ENCODE measurements at places on chromosomes 1 and 21. TPM values are rescaled to one million over a fixed set of nuclear protein-coding genes. Genes with fewer than 3 reads are reported as not detected.

Gene RABGAP1L
- total RNA-seq, result 25.4 TPM

Gene ARHGEF19
- 4.0 TPM for total RNA-seq

Gene PGLYRP3
- total RNA-seq, result not detected

Gene ELF3
- total RNA-seq, result under 0.01 TPM

Gene SEC16B
- 0.39 TPM for total RNA-seq

Gene TMCC2
- 0.77 TPM for total RNA-seq

Gene TTC4
- total RNA-seq, result 13.8 TPM

Gene LCE1B
- not detected for total RNA-seq

Gene S100A16
- total RNA-seq, result 429 TPM

Gene AVPR1B
- total RNA-seq, result not detected

Gene PFDN2
- 27.7 TPM for total RNA-seq

- DNase-seq, result no peak
Observed at GRCh38 chr1:17425806-17426600, 13.5 kb downstream of the RCC2 start.

DNA sequence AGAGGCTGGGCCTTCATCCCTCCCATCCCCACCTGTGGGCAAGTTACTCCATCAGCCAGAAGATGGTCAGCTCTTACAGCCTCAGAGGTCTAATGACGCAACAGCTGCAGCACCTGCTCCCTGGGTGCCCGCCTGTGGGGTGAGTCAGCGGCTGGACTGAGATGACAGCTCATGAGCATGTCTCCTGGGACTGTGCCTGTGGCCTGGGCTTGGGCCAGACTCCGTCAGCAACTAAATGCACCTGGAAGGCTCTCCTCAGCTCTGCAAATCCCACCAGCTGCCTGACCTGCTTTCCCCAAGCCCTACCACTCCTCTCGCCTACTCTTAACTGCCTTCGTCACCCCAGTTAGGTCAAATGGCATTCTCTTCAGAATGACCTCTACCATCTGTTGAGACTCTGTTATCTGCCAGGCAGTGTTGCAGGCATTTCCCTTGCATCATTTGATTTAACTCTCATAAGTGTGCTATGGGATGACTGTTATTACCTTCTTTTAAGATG is 47.7 kb downstream of the ETS2 start:
- no peak for DNase-seq

DNA sequence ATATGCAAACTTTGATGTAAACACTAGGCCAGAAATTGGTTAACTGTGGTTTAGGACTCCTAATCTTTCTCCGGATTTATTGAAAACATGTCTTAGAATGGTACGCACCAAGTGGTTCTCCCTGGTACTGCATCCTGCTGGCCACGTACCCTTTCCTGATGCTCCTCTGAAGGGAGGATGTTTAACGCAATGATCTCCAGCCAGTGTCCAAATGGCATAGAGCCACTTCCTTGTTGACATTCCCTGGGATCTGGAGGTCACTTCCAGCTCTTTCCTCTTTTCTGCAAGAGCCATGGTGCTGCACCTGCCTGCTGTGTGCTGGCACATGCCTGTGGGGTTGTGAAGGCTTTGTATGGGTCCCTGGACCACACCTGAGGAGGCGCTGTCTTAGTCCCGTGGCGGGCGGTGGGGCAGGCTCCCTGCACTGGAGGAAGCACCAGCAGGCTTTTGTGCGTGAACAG is 53.9 kb downstream of the GALNT2 start:
- peak; percentile 45 for DNase-seq

DNA sequence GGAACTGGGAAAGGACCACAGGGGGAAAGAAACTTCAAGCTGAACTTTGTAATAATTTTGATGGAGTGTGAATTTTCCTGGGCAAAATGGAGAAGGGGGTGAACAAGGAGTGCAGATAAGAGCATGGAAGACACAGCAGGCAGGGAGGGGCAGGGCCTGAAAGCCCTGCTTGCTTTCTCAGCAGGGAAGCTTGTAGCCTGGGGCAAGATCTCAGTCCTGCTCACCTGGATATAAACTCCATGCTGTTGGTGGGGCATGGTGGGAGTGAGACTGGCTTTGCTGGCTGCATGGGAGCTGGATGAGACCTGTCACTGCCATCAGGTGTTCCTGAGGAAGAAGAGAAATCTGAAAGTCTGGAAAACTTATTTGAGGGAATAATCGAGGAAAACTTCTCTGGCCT is 58.7 kb upstream of the RC3H1 start:
- no peak for DNase-seq

DNA sequence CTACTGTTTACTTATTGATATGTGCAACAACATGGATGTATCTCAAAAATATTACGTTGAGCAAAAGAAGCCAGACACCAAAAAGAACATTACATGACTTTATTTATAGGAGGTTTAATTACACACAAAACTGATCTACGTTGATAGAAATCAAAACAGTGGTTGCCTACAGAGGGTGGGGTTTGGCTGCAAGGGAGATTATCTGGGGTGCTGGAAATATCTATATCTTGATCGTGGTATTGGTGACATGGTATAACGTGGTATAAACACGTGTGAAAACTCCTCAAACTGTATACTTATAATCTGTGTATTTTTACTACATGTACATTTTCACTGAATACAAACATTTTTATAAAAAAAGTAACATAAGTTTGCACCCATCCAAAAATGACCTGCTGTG is 38.9 kb downstream of the S1PR1 start:
- DNase-seq, result no peak

DNA sequence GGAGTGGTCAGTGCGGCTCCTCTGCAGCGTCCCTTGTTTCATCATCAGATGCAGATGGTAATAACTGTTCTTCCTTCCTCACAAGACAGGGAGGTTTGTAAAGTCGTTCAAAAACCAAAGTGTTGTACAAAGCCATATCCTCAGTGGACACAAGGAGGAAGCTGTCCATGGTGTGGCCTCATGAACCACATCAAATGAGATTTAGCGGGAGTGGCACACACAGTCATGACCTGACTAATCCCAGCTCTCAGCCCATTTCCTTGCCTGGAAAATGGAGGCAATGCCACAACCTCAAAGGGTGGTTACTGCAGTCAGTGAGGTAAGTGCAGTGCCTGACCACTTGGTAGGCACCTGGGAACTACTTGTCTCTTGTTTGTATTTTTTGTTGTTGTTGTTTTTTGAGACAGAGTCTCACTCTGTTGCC is 13.4 kb downstream of the ENTREP3 start:
- no peak for DNase-seq

DNA sequence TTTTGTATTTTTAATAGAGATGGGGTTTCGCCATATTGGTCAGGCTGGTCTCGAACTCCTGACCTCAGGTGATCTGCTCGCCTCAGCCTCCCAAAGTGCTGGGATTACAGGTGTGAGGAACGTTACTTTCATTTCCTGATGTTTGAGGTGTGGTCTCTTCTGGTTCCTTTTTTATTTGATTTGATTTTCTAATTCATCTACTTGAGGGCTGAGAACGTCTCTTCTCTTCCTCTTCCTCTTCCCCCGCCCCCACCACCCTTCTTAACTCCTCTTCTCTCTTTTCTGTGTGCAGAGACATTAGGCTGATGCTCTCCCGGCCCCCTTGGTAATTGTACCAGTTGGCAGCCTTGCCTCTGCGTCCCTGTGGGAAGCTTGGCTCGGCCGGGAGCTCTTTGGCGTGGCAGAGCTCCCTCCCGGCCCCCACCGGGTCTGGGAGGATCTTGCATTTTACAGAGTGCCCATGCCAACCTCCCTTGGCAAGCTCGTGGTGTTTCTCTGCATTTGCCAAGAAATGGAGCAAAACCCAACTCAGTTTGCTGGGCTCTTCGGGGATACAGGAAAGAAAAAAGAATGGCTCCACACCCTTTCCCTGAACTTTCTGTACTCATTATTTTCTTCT is 19.9 kb downstream of the CRYAA start:
- no peak for DNase-seq

DNA sequence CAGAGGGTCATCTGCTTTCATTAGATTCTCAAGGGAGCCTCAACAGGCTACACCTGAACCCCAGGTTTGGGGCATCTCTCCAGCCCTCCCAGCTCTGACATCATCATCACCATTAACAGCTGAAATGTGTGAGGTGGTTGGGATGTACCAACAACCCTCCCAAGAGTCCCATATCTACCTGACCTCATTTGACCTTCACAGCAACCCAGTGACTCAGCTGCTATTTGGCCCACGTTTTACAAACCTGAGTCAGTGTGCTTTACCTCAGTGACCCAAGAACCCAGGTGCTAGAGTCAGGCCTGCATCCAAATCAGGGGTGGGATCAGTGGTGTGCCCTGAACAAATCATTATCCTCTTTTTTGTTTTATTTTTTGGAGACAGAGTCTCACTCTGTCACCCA is 53.3 kb upstream of the TINAGL1 start:
- no peak for DNase-seq

- no peak for DNase-seq
Observed at GRCh38 chr1:189929501-189930099, 548.1 kb downstream of the BRINP3 start.

- no peak for DNase-seq
Observed at GRCh38 chr1:118618618-118619340, 369.4 kb downstream of the TBX15 start.

- no peak for DNase-seq
Observed at GRCh38 chr1:19483261-19483660, 2.1 kb downstream of the CAPZB start.

GRCh38 chr21:21199342-21200102 is 201.3 kb downstream of the NCAM2 start:
- no peak for DNase-seq

- DNase-seq, result peak; percentile 22
Observed at GRCh38 chr1:8598783-8599182, 218.7 kb downstream of the RERE start.

DNA sequence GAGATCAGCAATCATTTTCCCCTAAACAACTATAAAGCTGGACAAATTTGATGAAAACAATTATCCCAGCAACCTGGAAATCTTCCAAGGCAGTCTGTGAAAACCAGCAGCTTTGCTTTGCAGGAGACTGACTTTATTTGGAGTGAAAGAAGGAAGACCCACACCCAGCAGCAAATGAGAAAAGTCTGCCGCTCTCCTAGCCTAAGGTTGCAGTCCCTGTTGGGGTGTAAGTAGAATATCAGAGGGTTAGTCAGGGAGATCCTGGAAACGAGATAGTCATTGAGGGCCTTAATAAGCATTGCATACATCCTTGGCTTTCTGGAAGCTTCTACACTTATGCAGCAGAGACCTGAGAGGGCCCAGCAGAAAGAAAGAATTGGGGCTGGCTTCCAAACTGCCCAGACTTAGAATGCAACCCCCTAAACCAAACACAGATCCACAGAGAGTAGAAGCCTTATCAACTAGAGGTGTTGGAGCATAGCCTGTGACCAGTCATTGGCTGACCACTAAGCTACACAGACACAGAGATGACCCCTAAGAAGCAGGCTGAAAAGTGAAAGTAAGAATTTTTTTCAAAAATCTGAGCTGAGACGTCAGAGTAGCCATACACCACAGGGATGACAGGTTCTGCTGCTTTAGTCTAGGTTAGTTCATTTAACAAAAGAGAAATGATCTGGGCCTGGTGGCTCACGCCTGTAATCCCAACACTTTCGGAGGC is 98.3 kb downstream of the LYPLAL1 start:
- no peak for DNase-seq

GRCh38 chr1:186531561-186532165 is 70.7 kb upstream of the PDC start:
- DNase-seq, result no peak

DNA sequence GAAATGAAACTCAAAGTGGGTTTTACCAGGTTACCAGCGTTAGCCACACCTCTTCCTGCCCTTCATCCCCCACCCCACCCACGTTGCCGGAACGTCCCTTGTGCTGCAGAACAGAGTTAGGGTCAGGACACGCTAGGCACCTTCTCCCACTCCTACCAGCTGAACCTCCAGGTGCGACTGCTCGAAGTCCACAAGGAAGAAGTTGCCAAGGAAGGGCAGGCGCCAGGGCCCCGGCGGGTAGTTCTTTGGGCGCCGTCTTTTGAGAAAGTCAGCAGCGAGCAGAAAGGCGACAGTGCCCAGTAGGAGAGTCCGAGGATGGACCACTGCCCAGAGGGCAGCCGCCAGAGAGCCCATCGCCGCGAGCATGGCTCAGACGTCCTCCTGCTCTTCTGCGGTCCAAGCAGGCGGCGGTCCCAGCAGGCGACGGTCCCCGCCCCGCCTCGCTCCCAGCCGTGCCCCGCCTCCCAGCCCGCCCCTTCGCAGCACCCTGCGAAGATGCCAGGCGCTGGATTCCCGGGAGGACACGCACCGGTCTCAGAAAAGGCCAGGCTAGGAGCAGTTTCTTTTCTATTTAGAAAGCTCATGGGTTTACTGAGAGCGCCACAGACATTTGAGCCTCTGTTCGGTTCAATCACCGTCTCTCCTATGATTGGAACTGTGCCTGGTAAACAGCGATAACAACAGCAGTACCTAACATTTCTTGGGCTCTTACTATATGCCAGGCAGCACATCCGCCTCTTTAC is at the start of gene CYP2J2:
CYP2J2 (minus strand) TSS at position 393 of the 743 bp plus-strand sequence; CDS start at position 366, 27 bp downstream.
- DNase-seq, result peak; percentile 16

DNA sequence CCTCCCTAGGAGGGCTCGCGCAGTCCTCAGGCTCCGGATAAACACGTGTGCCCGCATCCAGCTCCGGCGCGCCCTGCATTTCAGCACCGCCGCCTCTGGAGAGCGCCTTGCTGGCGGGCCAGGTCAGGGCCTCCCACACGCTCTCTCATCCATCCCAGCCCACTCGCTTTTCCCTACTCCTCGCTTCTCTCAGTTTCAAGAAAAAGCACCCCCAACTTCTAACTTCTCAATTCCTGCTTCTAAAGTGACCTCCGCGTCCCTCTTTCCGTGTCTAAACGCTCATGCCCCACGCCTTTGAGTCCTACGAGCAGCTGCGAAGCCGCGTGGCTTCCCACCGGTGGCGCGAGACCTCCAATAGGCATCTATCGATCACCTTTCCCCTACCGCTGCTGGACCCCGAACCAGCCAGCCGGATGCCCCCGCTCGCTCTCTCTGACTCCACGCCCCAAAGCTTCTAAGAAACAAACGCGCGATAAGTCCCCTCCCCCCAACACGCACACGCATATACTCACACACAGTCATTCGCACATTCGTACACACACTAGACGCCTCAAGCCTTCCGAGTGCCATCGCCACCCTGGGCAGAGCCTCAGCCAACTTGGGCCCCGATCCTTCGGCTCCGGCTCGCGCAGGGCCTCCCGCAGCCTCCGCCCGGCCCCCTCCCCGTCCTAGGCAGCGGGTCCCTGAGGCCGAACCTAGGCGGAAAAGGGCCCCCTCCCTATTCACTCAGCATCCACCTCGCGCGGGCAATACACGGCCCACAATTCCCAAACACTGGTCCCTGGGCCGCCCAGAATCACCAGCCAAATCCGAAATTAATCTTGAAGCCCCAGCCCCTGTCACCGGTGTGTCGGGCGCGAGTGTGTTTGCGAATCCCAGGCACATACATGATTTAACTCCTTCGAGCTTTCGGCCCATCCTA is 1.1 kb downstream of the NMNAT2 start:
- peak; percentile 59 for DNase-seq
